Prostate gland (tissue), 2 donors: ENCODE measurements at places on chromosomes 12 and 14.
A peak's percentile ranks its signal among the peaks of the same experiment; 100 is the strongest.

GRCh38 chr14:81784084-81784483 lies 250.4 kb upstream of the SEL1L start:
- no peaks in the 10 kb centered on the region for H3K36me3 ChIP-seq
- no peaks in the 10 kb centered on the region for H3K4me1 ChIP-seq
- no peak overlapping the region for H3K4me3 ChIP-seq
- DNase-seq, result no peak
- no peaks in the 10 kb centered on the region for H3K27me3 ChIP-seq

GRCh38 chr14:71566276-71566675 lies 366.0 kb upstream of the RGS6 start:
- H3K27ac ChIP-seq, result no peak overlapping the region
- no peak overlapping the region for H3K4me3 ChIP-seq
- no peak for DNase-seq
- no peaks in the 10 kb centered on the region for H3K27me3 ChIP-seq

DNA sequence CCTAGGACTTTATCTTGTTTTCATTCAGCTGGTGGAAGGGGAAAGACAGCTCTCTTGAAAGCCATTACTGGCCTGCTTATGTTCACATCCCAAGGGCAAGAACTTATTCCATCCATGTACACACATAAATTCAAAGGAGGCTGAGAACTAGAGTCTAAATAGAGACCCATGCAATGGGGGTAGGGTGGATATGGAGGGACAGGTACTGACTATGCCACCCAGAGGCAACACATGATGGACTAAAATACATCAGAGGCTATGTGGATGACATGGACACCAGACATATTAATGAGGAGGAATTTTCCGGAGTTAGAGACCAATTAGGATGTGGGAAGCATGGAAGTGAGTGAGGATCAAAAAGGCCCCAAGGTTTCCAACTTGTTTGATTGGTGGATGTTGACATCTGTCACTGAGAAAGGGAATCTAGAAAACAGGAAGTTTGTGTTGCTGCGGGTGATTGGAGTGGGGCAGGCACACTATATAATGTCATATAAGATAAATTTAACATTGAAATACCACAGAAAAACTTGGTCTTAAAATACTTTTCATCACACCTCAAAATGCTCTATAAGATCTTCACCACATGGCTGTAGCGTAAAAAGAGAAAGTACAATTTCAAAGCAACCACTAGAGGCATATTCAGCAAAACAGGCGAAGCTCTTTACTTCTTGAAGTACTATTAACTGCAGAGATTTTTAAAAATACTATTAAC lies 130.4 kb downstream of the GRIP1 start:
- H3K36me3 ChIP-seq, result no peaks in the 10 kb centered on the region
- no peaks in the 10 kb centered on the region for H3K27me3 ChIP-seq
- no peak overlapping the region for H3K4me3 ChIP-seq
- no peak for DNase-seq
- no peak overlapping the region for H3K27ac ChIP-seq

DNA sequence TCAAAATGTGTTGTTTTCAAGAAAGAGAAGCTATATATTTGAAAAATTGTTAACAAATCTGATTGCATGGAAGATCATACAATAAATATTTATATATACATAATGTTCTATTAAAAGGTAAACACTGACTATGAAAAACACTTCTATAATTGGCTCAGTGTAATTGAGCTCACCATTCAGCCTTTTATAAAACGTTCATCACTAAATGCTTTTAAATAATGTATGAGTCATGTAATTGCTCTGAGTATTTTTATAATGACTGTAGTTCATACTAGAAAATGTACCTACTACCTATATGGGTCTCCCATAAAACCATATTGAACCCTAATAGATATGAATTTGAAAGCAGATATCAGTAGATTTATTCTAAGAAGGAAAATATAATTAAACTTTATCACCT lies 240.4 kb upstream of the MGAT4C start:
- no peaks in the 10 kb centered on the region for H3K36me3 ChIP-seq
- no peak for DNase-seq
- H3K4me1 ChIP-seq, result no peaks in the 10 kb centered on the region
- H3K27me3 ChIP-seq, result no peaks in the 10 kb centered on the region
- H3K27ac ChIP-seq, result no peak overlapping the region
- no peak overlapping the region for H3K4me3 ChIP-seq

DNA sequence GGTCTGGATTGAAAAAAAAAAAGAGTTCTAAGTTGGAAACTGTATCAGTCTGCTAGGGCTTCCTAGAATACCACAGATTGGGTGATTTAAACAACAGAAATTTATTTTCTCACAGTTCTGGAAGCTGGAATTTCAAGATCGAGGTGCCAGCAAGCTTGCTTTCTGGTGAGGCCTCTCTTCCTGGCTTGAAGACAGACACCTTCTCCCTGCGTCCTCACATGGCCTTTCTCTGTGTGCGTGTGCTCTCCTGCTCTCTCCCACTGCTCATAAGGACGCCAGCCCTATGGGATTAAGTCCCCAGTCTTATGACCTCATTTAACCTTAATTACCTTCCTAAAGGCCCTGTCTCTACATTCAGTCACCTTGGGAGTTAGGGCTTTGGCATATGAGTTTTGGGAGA lies 215.5 kb downstream of the PIK3C2G start:
- H3K36me3 ChIP-seq, result no peaks in the 10 kb centered on the region
- no peak overlapping the region for H3K4me3 ChIP-seq
- no peak for DNase-seq

GRCh38 chr12:56987551-56988053 lies 18.7 kb downstream of the ZBTB39 start:
- no peaks in the 10 kb centered on the region for H3K4me1 ChIP-seq
- H3K36me3 ChIP-seq, result no peaks in the 10 kb centered on the region
- H3K27me3 ChIP-seq, result no peaks in the 10 kb centered on the region
- no peak overlapping the region for H3K27ac ChIP-seq

DNA sequence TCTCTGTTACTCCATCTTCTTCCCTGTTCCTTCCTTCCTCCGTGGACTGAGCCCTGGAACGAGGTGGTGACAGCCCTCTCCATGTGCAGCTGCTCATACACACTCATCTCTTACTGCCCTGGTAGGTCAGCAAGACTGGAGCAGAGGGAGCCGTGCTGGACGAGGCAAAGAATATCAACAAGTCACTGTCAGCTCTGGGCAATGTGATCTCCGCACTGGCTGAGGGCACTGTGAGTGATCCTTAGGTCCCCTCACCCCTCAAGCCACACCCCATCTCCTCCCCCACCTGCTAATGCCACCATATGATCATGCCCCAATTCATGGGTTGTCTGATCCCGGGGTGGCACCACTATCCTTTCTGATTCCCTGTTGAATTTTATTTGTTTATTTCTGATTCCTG lies 19.0 kb downstream of the KIF5A start:
- no peak for DNase-seq
- no peaks in the 10 kb centered on the region for H3K27me3 ChIP-seq
- H3K4me1 ChIP-seq, result no peaks in the 10 kb centered on the region
- H3K36me3 ChIP-seq, result no peaks in the 10 kb centered on the region
- H3K4me3 ChIP-seq, result no peak overlapping the region
- no peak overlapping the region for H3K27ac ChIP-seq

- no peaks in the 10 kb centered on the region for H3K27me3 ChIP-seq
- no peaks in the 10 kb centered on the region for H3K36me3 ChIP-seq
- H3K4me3 ChIP-seq, result no peak overlapping the region
- no peaks in the 10 kb centered on the region for H3K4me1 ChIP-seq
- no peak overlapping the region for H3K27ac ChIP-seq
Observed at GRCh38 chr14:101501858-101502615, 59.3 kb upstream of the DIO3 start.

- no peak overlapping the region for H3K27ac ChIP-seq
- no peak for DNase-seq
- no peaks in the 10 kb centered on the region for H3K36me3 ChIP-seq
- H3K4me3 ChIP-seq, result no peak overlapping the region
Observed at GRCh38 chr14:32408018-32408417, 78.9 kb downstream of the AKAP6 start.

DNA sequence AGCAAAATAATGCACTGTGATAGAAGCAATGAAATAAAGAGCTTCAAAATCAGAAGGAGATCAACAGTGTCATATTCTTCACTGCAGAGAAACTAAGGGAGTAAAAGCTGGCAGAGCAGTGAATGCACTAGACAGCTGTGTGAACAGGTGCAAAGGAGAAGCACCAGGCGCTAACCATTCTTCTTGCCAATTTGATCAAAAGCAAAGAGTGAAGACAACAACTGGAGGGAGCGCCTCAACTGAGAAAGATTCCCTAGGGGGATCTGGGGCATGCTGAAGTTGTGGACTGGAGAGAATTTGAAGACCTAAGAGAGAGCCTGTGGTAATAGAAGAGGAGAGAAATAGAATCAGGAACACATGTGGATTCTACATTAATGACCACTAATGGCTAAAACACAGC lies 50.4 kb upstream of the OVCH1 start:
- H3K27me3 ChIP-seq, result no peaks in the 10 kb centered on the region
- H3K36me3 ChIP-seq, result no peaks in the 10 kb centered on the region
- H3K27ac ChIP-seq, result no peak overlapping the region
- DNase-seq, result no peak

DNA sequence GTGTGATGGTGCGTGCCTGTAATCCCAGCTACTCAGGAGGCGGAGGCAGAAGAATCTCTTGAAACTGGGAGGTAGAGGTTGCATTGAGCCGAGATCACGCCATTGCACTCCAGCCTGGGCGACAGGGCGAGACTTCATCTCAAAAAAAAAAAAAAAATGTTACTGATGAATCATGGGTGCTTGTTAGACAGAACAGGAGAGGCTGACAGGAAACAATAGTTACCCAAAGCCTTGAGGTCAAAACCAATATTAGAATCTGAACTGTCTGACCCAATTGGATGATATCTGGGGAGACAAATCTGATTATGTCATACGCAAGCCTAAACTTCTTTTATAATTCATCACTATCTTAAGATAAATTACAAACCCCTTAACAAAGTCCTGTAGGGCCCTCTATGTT lies 40.7 kb upstream of the KIF21A start:
- H3K4me1 ChIP-seq, result no peaks in the 10 kb centered on the region
- DNase-seq, result no peak

- H3K27ac ChIP-seq, result no peak overlapping the region
- no peak overlapping the region for H3K4me3 ChIP-seq
- no peaks in the 10 kb centered on the region for H3K36me3 ChIP-seq
- no peak for DNase-seq
Observed at GRCh38 chr12:112705037-112705632, 86.4 kb upstream of the RPH3A start.

DNA sequence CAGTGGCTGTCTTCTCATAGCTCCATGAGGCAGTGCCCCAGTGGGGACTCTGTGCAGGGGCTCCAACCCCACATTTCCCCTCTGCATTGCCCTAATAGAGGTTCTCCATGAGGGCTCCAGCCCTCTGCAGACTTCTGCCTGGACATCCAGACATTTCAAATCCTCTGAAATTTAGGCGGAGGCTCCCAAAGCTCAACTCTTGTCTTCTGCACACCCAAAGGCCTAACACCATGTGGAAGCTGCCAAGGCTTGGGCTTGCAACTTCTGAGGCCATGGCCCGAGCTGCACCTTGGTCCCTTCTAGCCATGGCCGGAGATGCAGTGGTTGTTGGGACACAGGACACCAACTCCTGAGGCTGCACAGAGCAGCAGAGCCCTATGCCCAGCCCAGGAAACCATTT lies 20.5 kb upstream of the PPP2R5C start:
- no peaks in the 10 kb centered on the region for H3K36me3 ChIP-seq
- DNase-seq, result no peak
- no peaks in the 10 kb centered on the region for H3K4me1 ChIP-seq
- H3K4me3 ChIP-seq, result no peak overlapping the region
- peaks cover 4% of the 10 kb centered on the region for H3K27me3 ChIP-seq

- no peak overlapping the region for H3K4me3 ChIP-seq
- DNase-seq, result no peak
- no peaks in the 10 kb centered on the region for H3K27me3 ChIP-seq
- no peak overlapping the region for H3K27ac ChIP-seq
Observed at GRCh38 chr12:619346-619745, 43.9 kb downstream of the NINJ2 start.

GRCh38 chr12:32756476-32757066 lies 874 bp upstream of the YARS2 start:
- no peaks in the 10 kb centered on the region for H3K27me3 ChIP-seq
- H3K4me3 ChIP-seq, result peak overlapping the region; percentile 87
- H3K27ac ChIP-seq, result peak overlapping the region; percentile 92
- H3K36me3 ChIP-seq, result no peaks in the 10 kb centered on the region
- peaks cover 6% of the 10 kb centered on the region for H3K4me1 ChIP-seq
- no peak for DNase-seq

DNA sequence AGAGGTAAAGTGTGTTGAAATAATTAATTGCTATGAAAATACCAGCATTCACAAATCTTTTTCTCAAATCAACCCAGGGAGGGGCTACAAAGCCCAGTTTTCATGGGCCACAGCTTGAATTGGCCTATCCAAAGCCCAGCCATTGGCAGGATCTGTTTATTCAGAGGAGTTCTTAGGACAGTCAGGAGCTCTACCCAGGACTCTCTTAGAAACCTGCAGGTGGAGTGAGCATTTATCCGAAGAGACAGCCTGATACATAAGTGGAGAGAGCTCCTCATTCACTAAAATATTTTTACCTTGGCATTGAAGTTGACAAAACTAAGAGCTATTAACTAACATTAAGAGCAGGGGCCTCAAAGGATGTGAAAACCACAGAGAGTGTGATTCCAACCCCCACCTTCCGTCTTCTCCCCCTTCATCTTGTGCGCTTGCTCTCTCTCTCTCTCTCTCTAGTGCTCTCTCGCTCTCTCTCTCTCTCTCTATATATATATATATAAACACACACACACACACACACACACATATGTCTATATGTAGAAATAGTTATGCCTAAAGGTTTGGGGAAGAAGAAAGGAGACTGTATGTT lies 315.5 kb downstream of the SNAPC1 start:
- no peak overlapping the region for H3K27ac ChIP-seq
- DNase-seq, result no peak
- H3K4me1 ChIP-seq, result no peaks in the 10 kb centered on the region
- H3K27me3 ChIP-seq, result no peaks in the 10 kb centered on the region
- no peak overlapping the region for H3K4me3 ChIP-seq

GRCh38 chr14:24298892-24299254 lies 707 bp downstream of the DHRS1 start:
- H3K4me1 ChIP-seq, result peaks cover 14% of the 10 kb centered on the region
- H3K4me3 ChIP-seq, result peak overlapping the region; percentile 66
- peak overlapping the region; percentile 82 for H3K27ac ChIP-seq
